ENCODE measurements at places on chromosomes 2 and 18. TPM values are rescaled to one million over a fixed set of nuclear protein-coding genes. Genes with fewer than 3 reads are reported as not detected.

The EVX2 gene
- not detected for total RNA-seq

The ARHGEF33 gene
- under 0.01 TPM for total RNA-seq

The TNFAIP6 gene
- 6.0 TPM for total RNA-seq

The LHCGR gene
- not detected for total RNA-seq

The PRKAG3 gene
- not detected for total RNA-seq

The VIL1 gene
- total RNA-seq, result not detected
